ENCODE measurements at places on chromosomes 5 and 9.
A peak's percentile ranks its signal among the peaks of the same experiment; 100 is the strongest.

GRCh38 chr9:134284741-134285140, 41.5 kb upstream of the RXRA start:
- ATAC-seq = no peak

- peak; percentile 55 for ATAC-seq
These were observed 130.7 kb upstream of the MINAR2 start for GRCh38 chr5:129617206-129617605.

- no peak for ATAC-seq
These were observed 22.5 kb downstream of the PRUNE2 start for GRCh38 chr9:76883341-76883855.

- ATAC-seq = no peak
These were observed 30.4 kb downstream of the PRDM6 start for GRCh38 chr5:123119334-123119986.

DNA sequence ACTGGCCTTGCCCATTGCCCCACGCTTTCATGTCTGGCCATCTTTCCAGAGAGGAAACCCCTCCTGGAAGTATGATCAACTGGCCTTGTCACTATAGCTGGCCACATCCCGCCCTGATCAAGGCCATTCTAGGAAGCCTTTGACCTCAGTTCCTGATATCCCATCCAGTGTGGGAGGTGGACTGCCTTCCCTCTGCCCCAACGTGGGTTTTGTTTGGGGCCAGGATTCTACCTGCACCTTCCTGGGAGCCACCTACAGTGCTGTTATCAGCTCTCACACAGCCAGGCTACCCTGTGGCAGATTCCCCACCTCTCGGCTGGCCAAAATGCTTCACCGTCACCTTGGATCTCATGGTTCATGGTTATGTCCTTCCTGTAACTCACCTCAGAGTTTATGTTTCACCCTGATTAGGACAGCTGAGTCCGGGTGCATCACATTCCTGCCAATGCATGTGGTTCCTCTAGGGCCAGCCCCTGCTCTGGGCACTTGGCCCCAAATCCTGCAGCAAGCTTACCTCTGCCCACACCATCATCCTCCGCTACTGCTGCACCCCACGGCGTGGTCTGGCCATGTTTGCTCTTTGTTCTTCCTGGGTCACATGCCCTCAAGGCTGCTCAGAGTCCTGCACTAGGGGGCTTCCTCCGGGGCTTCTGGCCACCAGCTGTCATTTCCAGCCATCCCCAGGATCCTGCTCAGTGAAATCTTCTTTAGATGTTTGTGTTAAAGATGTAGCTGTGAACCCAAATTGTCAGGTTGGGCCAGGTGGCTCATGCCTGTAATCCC, 24.2 kb upstream of the S1PR3 start:
- no peak for ATAC-seq

GRCh38 chr5:40437452-40437861, 242.3 kb upstream of the PTGER4 start:
- no peak for ATAC-seq

DNA sequence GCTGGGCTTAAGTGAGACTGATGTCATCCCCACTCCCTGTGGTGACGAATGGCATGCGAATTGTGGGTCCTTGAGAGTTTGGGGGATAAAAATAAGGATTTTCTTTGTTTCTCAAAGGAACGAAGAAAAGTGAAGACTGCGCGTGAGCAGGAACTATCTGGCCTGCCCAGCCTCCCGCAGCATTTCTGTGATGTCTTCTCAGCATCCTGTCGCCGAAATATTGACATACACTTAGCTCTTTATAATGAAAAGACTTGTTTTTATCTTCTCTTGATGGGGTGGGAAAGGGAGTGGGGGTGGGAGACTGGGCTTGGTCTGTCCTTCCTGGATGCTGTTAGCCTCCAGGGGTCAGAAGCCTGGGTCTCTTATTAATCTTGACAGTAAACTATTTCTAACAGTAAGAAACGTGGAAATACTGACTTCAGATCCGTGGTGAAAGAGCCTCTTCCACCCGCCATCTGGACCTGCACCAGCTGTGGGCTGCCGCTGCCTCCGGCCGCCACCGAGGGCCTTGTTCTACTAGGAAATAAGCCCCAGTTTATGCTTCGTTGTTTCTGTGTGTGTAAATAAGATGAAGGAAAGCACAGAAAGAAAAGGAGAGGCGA, 239.6 kb downstream of the FANCC start:
- ATAC-seq = no peak

DNA sequence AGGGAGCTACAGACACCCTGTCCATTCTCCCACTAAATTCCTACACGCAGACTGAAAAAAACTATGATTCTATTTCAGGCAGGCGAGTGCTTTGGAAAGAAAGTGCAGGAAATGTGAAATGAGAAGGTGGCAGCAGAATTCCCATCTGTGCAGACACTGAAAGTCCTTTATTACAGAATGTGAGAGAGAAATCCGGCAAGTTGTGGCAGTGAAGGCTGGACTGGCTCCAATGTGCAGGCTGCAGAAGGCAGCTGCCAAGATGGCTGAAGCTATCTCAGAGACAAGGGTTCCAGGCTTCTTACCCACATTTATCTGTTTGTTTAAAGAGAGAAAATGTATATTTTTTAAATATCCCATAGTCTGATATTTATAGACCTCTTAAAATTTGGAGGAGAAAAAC, 161.8 kb upstream of the VLDLR start:
- ATAC-seq = no peak

- no peak for ATAC-seq
These were observed 94.1 kb upstream of the CD180 start for GRCh38 chr5:67290655-67291054.

- no peak for ATAC-seq
These were observed 71.3 kb downstream of the NDFIP1 start for GRCh38 chr5:142179776-142180387.

- no peak for ATAC-seq
These were observed 2.6 kb downstream of the AJM1 start for GRCh38 chr9:136844761-136845464.

- no peak for ATAC-seq
These were observed 88.4 kb upstream of the SH3PXD2B start for GRCh38 chr5:172542651-172543131.

GRCh38 chr5:138932171-138932810, 57.2 kb upstream of the LRRTM2 start:
- ATAC-seq = no peak

- no peak for ATAC-seq
These were observed 23.8 kb upstream of the SLC46A2 start for GRCh38 chr9:112914524-112914923.

DNA sequence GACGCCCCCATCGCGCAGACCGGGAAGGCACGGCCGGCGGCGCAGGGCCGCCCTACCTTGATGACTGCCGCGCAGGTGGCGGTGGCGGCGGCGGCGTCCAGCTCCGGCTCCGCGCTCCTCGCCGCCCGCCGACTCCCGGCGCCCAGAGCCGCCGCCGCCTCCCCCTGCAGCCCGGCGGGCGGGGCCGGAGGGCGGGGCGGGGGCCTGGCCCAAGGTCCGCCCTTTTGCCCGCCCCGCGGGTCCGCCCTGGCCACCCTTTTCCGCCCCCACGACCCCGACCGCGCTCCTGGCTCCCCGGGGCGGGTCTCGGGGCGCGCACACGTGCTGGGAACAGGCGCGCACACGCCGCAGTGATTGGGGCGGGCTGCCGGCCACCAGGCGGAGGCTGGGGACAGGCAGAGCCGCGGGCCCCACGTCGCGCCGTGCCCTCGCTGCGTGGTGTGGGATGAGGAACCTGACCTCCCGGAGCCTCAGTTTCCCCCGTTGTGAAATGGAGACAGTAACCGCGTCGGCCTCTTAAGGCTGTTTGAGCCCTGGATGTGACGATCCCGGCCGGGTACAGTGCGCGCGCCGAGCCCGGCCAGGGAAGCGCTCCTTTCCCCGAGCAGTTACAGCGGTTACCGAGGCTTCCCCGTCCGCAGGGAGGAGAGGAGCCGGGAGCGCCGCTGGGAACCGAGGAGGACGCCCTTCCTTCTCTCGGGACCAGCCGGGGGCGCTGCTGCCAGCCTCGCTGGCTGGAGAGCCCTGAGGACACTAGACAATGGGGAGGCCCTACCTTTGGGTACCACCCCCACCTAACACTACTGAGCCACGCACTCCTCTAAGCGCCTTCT, at the start of gene CORO2A:
TSS of gene CORO2A (minus strand) at position 135 of the 833 bp plus-strand sequence. CDS start 34,977 bp downstream, outside the sequence.
- peak; percentile 87 for ATAC-seq

DNA sequence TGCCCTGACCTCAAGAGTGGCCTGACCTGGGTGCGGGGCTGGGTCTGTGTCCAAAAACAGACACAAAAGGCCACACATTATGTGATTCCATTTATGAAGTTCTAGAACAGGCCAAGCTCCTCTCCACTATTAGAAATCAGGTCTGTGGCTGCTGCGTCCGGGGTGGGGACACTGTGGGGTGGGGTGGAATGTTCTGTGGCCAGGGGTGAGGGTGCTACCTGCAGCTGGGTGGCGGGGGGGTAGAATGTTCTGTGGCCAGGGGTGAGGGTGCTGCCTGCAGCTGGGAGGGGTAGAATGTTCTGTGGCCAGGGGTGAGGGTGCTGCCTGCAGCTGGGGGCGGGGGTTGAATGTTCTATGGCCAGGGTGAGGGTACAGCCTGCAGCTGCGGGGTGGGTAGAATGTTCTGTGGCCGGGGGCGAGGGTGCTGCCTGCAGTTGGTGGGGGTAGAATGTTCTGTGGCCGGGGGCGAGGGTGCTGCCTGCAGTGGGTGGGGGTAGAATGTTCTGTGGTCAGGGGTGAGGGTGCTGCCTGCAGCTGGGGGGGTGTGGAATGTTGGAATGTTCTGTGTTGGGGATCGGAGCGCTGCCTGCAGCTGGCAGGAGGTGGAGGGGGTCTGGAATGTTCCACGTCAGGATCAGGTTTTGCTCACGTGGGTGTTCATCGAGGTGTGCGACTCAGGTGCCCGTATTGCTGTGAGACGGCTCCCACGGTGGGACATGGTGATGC, 8.3 kb downstream of the LCN12 start:
- no peak for ATAC-seq

GRCh38 chr9:72701510-72701909, 180.1 kb downstream of the TMC1 start:
- no peak for ATAC-seq

DNA sequence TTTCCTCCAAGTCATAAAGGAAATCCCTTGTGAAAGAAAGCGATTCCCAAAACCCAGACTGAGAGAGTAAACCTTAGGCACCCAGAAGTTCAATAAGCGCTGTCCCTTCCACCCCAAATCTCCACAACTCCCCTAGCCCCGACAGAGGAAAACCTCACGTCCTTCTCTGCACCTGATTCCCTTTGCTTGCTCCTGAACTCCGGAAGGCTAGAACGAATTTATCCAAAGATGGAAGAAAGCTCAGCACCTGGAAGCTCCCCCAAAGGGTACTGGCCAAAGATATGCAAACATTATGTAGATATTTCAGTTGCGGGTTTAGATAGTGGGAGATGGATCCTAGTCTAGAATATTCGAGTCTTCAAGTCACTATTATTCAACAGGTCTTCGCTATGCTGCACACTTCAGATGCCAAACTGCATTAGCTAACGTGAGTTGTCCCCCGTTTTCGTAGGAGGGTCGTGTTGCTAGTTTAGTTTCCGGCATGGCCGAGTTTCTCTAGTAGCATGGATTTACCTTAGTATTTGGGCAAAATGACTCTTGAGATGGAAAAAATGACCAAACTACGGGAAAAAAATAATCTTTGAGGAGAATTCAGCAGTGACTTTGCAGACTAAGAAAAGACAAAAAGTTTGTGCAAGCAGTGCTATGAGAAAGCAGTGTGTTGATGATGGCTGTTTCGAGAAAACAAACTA, 27.7 kb downstream of the NR2F1 start:
- ATAC-seq = no peak

GRCh38 chr5:15786884-15787283, 286.9 kb downstream of the FBXL7 start:
- no peak for ATAC-seq

DNA sequence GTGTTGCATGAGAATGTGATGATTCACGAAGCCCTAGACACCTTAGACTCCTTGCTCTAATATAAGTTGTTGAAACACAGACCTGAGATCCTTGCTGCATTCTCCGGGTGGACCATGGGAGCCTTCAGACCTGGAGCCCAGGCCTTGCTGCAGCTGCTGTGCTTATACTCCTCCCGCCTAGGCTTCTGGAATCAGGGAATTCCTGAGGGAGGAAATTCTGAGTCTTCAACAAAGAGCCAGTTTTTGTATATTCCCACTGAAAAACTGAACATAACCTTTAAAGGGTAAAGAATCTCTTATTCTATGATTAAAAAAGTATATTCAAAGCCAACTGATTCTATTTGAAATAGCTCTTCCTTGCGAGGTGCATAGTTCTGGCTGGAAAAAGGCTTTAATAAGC, 245.1 kb upstream of the ELAVL2 start:
- no peak for ATAC-seq

DNA sequence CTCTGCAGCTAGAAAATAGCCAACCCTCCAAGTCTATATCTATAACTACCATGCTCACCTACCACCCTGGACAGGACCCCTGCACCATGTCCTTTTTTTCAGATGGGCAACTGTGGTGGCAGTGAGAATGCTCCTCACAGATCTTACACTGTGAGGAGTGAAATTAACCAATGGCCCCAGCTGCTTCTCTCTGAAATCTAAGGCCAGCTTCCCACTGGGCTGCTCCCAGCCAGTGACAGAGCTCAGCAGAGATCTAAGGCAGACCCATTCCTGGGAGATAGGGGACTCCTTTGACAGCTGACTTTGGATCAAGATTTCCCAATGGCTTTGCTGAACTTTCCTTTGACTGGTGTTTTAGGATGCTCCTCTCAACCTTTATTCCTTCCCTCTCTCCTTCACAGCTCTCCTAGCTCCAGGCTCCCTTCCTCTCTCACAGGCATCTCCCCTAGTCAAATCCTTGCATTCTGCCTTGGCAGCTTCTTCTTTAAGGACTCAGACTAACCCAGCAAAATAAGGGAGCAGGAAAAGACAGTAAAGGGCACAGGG, 1.6 kb upstream of the ARAP3 start:
- no peak for ATAC-seq

DNA sequence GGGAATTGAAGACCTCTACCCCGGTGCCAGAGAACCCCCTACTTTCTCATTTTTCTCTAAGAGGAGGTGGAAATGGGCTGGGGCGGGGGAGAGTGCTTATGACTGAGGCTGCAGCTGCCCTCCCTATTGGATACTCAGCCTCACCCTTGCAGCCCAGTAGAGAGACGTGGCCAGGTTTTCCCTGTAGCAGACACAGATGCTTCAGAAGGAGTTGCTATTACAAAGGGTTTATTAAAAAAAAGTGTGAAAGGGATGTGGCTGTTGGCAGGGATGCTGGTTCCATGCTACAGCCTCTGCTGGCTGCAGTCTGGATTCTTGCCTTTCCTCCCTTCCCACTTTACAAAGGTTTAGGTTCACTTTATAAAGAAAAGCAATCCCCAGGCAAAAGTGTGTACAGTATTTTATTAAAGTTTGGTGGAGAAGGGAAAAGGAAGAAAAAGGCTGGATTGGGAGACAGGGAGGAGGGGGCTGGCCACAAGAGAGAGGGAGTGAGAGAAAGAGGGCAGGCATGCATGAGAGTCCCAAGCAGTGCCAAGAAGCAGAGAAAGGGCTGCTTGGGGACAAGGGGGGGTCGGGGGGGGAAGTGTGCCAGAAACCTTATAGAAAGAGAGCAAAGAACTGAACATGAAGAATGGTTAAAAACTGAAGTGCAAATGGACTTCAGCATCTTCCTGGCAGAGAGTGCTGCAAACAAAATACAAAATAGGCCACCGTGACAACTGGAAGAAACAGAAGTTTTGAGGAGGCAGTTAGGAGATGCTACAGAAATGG, 29.5 kb upstream of the NFIB start:
- no peak for ATAC-seq

DNA sequence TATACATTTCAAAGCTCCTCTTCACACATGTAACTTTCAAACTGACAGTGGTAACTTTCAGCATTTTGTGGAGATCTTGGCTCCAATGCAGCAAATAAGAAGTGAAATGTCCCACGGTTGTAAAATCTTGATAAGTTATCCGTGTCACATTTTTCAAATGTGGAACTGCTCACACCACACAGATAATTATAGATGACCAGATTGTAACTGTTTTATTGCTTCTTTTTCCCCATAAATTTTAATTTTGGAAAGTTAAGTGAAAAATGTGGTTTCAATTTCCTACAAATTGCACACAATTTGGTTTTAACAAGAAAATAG, 347.1 kb downstream of the EBF1 start:
- no peak for ATAC-seq

Measured in gastroesophageal sphincter (tissue), 4 donors.